ENCODE measurements at places on chromosomes 5 and 9.

DNA sequence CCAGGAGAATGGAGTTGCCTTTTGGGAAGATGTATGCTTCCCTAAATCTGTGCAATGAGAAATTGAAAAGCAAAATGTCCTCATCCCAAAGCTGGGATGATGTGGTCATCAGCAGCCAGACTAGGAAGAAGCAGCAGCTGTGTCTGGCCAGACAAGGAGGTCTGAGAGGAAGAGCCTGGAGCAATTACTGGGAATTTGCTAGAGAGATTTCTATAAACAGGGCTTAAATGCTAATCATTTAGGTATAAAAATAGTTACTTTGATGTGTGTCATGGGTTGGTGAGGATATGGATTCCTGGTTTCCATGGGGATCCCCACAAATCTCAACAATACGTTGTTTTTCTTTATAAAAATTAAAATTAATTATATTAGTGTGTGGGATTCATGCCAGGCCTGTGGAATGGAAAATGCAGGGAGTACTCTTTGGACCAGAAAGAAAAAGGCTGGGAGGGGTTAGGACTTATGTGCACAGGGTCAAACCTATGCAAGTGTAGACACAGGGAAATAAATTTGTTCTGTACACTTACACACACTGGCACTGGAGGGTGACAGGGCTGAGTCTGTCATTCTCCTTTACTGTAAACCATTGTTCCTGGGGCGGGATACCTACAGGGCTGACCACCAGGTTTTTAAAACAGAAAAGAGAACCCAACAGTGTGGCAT is 58.7 kb upstream of the TRPC7 start:
- DNase-seq: no peak

DNA sequence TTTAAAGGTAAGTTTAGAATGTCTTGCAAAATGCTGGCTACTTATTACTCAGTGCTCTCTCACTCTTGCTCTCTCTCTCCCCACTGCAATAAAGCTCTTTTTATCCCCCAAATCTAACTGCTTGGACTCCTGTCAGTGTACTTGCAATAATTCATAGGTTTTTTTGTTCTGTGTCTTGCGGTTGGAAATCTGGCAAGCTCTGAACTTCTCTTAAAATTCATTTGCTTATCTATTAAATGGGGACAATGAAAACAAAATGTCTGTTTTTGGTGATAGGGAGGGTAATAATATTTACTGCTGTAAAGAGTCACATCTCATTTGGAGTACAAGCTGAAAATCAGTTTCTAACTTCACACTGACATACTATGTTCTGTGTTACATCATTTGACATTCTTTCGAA is 18.7 kb upstream of the OR13D1 start:
- no peak for DNase-seq

- no peak for DNase-seq
Observed at GRCh38 chr9:114367772-114368569, 19.8 kb downstream of the AKNA start.

GRCh38 chr5:72541501-72542225 is 34.5 kb upstream of the ZNF366 start:
- no peak for DNase-seq

DNA sequence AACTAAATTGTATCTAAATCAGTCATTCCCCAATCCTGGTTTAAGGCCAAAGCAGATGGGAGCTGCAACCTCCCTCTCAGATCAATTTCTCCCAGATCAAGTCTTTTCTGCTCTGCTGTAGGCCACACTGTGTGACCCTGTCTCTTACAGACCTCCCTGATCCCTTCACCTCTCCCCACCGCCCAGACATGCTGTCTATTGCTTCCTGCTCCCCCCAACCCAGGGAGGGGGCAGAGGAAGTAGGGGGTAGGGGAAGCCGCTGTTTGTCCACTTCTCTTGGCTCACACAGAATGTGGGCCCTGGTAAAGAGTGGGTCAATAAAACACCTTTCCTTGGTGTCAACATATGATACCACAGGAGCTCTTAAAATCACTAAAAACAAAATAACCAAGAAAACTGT is 226.3 kb downstream of the ENC1 start:
- DNase-seq: no peak

GRCh38 chr9:22722492-22722891 is 275.9 kb downstream of the DMRTA1 start:
- DNase-seq: no peak

- peak; percentile 18 for DNase-seq
Observed at GRCh38 chr9:129414377-129414992, 206.4 kb downstream of the C9orf50 start.

- DNase-seq: no peak
Observed at GRCh38 chr5:135708481-135709207, 125.8 kb upstream of the SLC25A48 start.

- no peak for DNase-seq
Observed at GRCh38 chr5:30802961-30803705, 390.4 kb upstream of the CDH6 start.

- DNase-seq: no peak
Observed at GRCh38 chr5:107806271-107806670, 135.5 kb upstream of the EFNA5 start.

- DNase-seq: no peak
Observed at GRCh38 chr5:53359916-53360517, 120.4 kb upstream of the FST start.

- DNase-seq: no peak
Observed at GRCh38 chr5:65721050-65721719, 724 bp downstream of the SGTB start.

- DNase-seq: no peak
Observed at GRCh38 chr9:126380447-126380846, 53.8 kb downstream of the MVB12B start.

- no peak for DNase-seq
Observed at GRCh38 chr5:52661903-52662595, 125.7 kb upstream of the ITGA1 start.

GRCh38 chr5:116989995-116990394 is 415.4 kb upstream of the SEMA6A start:
- no peak for DNase-seq

DNA sequence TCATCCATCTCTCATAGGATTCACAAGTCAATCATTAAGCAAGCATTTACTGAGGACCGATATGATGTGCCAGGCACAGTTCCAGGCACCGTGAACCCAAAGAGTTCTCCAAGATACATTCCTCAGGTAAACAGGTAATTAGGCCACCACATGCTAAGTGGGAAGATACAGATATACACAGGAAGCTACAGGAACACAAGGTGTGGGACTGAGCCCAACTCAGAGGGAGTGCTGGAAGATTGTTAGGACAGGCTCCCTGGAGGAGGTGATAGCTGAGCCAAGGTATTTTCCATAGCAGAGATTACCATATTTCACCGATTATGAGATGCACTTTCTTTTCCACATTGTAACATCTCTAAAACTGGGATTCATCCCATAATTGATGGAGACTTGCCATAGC is 31.4 kb upstream of the RAI14 start:
- DNase-seq: no peak

DNA sequence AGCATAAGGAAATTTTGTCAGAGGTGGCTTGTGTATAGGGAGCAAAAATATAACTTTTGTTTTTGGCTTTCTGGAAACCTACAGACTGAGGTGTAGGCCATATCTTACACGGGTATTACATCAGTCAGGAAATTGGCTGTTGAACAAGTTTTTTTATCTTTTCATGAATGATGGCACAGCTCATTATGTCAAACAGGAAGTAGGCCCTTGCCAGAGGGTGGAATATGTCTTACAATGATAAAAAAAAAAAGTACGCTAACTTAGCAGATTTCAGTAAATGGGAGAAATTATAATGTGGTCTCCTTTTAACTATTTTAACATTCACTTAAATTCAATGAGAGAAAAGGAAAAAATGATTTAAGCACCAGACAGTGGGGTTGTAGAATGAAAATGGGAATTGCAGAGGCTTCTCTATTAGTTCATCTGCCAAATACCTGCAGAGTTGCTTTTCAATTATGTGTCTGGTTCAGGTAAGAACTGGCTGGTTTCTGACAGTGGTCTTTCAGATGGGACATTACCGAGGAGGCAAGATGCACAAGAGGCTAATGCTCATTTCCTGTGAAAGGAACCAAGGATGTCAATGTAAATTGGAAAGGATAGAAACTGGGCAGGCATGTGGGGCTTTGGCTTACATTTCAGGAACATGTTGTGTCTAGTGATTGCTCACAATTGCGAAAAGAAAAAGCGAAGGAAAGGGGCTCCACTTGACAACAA is 169.9 kb downstream of the NNT start:
- DNase-seq: no peak

DNA sequence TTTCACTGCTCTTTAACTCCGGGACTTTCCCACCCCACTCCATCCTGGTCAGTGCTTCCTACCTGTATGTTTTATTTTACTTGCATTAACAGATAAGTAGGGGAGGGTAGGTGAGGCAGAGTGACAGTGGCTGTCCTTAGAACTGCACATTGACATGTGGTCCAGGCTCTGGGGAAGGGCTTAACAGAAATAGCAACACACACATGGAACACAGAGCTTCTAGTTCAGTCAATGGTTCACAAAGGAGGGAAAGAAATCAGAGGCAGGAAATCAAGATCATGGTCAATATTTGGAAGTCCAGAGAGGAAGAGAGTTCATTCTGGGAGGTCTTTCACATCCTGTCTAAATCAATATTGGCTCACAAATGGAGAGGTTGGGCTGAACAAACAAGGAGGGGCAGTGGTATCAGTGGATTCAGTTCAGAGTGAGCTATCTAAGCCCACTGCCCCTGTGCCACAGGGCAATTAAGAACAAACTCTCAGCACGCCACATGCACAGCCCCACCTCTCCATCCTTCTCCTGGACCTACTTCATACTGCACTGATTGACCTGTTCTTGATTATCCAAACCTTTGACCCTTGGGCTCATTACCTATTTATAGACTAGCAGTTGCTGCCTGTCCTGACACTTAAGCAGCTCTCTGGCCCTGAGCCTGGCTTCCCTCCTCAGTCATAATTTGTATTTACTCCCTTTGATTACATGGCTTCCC is 6.2 kb upstream of the VPS13A start:
- DNase-seq: no peak

DNA sequence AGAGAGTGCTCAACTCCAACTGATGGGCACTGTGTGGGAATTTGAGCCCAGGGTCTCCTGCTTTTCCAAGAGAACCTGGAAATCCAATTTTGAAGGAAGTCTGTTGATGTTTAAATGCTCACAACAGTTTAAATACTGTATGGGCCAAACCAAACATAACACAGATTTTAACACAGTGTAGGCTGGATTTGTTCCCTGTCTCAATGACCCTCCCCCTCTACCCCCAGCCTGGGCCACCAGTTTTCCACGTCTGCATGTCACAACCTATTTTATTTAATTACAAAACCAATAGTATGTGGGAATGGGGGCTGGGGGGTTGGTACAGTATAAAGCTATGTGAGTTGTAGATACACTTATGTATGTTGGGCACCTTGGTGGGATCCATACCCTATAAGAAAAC is 11.7 kb downstream of the PALM2AKAP2 start:
- no peak for DNase-seq

- DNase-seq: no peak
Observed at GRCh38 chr5:69450116-69450515, 35.2 kb downstream of the MARVELD2 start.

- no peak for DNase-seq
Observed at GRCh38 chr5:139468421-139468931, 2.3 kb upstream of the SMIM33 start.

DNA sequence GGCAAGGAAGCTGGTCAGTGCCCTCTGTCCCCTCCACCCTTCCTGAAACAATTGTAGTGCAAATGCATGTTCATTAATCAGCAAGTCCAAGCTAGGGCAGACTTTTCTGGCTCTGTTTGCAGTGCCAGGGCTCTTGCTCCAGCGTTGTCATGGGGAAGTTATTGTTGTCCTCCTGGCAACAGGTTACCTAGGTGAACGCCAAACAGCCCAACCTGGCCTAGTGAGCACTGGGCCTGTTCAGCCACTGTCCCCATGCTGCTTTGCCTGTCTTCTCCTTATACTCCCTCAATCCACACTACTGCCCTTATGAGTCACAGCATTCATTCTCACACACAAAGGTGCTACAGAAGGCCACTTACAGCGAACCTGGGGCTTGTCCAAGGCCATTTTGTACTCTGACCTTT is 34.5 kb upstream of the GLIS3 start:
- no peak for DNase-seq

DNA sequence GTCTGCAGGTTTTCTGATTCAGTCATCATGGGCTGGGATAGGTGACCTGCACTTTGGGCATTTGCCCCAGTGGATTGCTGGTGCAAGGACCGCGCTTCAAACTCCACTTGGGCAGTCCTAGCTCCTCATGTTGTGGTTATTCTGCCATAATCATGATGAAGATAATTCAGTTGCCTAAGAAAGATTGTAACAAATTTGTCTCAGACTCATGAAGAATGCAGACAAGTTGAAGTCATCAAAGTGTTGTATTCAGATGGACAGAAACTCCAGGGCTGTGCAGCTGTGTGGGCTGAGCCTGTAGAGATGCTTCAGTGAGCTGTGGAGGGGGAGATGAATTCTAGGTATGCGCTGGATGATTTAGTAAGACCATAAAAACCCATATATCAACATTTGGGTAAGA is 38.5 kb downstream of the TARS1 start:
- no peak for DNase-seq

- no peak for DNase-seq
Observed at GRCh38 chr9:28883234-28883633, 1310.0 kb upstream of the C9orf72 start.

DNA sequence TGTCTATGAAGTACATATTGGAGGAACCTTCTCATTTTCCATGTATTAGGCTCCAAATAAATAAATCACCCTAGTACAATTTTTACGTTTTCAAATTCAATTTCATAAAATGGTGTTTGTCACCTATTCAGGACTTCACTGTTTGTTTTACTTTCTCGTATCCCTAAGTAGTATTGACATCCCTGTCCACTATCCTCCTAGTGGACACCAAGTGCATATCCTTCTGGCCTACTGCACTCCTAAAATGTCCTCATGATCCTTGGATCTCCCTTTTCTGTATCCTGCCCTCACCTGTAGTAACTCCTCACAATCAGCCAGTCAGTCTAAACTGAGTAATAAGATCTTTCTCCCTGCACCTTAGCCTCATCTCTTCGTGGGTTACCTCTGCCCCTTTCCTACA is 539.9 kb downstream of the DMRTA1 start:
- no peak for DNase-seq

DNA sequence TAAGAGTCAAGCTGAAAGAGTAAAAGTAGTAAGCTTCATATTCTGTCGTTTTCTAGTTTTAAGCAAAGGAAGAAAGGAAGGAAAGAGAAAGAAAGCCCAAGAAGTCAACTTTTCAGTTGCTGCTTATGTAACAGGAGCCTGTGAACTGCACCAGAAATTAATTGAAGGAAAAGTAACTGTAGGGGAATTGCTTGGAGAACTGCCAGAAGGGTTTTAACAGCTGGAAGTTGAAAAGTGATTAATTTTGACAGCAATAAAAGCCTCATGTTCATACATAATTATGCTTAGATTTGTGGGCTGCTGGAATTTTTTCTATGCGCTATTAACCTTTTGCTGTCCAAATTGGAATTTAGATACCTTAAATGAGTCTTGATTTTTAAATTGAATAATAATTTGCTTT is 255.7 kb downstream of the ENC1 start:
- no peak for DNase-seq

GRCh38 chr9:133170716-133171115 is 7.0 kb upstream of the GBGT1 start:
- DNase-seq: no peak

- no peak for DNase-seq
Observed at GRCh38 chr5:88389338-88390095, 120.9 kb upstream of the TMEM161B start.

Measured in NK-92 treated with Interleukin-12 subunit alpha and Interleukin-12 subunit beta, amount 100 ng/mL, for 24 hours (cell line).